ENCODE measurements at places on chromosomes 12 and 14.
A peak's percentile ranks its signal among the peaks of the same experiment; 100 is the strongest.

GRCh38 chr14:84065811-84066210 lies 1464.1 kb upstream of the FLRT2 start:
- H3K27ac ChIP-seq, result no peak overlapping the region
- H3K4me3 ChIP-seq, result no peak overlapping the region
- no peaks in the 10 kb centered on the region for H3K36me3 ChIP-seq

GRCh38 chr12:80776706-80777105 lies 60.0 kb downstream of the MYF5 start:
- H3K4me3 ChIP-seq, result no peak overlapping the region
- no peaks in the 10 kb centered on the region for H3K36me3 ChIP-seq
- H3K4me1 ChIP-seq, result peaks cover 3% of the 10 kb centered on the region
- no peaks in the 10 kb centered on the region for H3K27me3 ChIP-seq
- no peak overlapping the region for H3K27ac ChIP-seq

DNA sequence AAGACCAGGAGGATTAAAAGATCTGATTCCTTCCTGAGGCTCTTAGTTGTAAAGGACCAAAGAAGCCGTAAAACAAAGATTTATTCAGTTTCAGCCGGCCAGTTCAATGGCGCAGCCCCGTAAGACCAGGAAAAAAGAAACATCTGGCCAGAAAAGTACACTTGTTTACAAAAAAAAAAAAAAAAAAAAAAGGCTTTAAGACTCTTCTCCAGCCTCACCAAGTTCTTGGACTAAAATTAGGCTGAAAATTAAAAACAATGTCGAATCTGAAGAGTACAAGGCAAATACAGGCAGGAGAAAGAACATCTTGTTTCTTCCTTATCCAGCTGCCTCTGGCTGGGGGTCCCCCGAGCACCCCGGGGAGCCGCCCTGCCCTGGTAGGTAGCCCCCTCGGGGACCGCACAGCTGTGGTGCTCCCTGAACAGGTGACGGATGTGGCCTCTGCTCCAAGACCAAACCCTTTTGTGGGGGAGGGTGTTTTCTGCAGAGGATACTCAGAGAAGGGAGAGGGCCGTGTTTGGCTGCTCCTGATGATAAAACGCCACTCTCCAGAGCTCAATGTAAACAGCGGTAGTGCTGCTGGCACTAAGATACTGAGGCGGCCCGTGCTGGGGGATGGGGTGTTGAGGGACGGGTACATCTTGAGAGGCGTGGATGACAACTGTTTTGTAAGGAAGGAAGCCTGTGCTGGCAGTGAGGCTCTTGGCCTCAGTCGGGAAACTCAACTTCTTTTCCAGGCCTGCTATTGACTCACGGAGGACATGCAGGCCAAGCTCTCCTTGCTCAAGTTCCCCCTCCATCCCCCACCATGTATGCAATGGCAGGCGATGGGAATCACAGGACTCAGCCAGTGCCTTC lies 201.0 kb upstream of the DIO3 start:
- peaks cover 11% of the 10 kb centered on the region for H3K4me1 ChIP-seq
- peaks cover 21% of the 10 kb centered on the region for H3K27me3 ChIP-seq
- no peaks in the 10 kb centered on the region for H3K36me3 ChIP-seq
- DNase-seq, result no peak

GRCh38 chr12:74483057-74483456 lies 54.6 kb upstream of the ATXN7L3B start:
- DNase-seq, result no peak
- H3K27me3 ChIP-seq, result no peaks in the 10 kb centered on the region
- no peak overlapping the region for H3K4me3 ChIP-seq
- no peak overlapping the region for H3K27ac ChIP-seq
- no peaks in the 10 kb centered on the region for H3K36me3 ChIP-seq

DNA sequence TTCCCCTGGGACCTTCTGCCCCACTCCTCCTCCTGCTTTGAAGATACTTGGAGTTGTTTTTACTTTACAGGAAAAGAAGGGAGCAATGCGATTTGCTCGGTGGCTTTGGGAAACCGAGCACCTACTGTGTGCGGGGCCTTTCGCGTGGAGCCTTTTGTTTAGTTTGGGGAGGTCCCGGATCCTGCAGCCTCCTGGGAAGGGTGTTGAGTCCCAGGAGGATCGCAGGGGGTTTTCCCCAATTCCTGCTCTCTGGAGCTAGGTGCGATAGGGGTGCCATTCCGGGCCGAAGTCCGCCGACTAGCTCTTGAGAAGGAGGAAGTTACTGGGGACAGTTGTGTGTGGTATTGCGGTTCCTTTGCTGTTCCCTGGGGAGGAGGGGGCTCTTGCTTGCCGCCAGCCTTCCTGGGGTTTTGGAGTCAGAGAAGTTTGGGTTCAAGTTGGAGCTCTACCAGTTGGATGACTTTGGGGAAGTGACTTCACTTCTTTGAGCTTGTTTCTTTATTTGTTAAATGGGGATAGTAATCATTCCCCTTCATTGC lies 1.1 kb downstream of the BRI3BP start:
- peaks cover 23% of the 10 kb centered on the region for H3K4me1 ChIP-seq
- H3K27ac ChIP-seq, result peak overlapping the region; percentile 83
- no peaks in the 10 kb centered on the region for H3K27me3 ChIP-seq
- H3K4me3 ChIP-seq, result peak overlapping the region; percentile 93
- DNase-seq, result peak; percentile 17
- peaks cover 10% of the 10 kb centered on the region for H3K36me3 ChIP-seq

GRCh38 chr12:52257074-52257551 lies 17.3 kb upstream of the KRT86 start:
- H3K4me3 ChIP-seq, result no peak overlapping the region
- peaks cover 58% of the 10 kb centered on the region for H3K27me3 ChIP-seq
- no peaks in the 10 kb centered on the region for H3K36me3 ChIP-seq
- no peak overlapping the region for H3K27ac ChIP-seq

DNA sequence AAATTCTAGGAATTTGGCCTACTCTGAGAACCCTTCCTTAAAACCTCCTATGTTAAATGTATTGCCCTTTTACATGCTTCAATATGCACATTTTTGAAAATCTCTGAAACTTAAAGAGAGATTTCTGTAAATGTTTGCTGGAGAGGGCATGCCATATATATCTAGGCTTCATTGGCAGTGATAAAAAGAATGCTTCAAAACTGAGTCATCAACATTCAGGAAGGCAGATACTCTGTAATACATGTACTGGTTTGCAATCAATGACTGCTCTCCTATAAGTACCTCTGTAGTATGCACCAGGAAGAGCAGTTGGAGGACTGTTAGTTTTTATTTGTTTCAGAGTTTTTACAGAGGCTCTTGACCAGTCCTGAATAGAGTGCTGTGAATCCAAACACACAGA lies 739.9 kb downstream of the SLC16A7 start:
- no peaks in the 10 kb centered on the region for H3K4me1 ChIP-seq
- no peak for DNase-seq
- H3K36me3 ChIP-seq, result no peaks in the 10 kb centered on the region
- H3K27me3 ChIP-seq, result no peaks in the 10 kb centered on the region
- H3K4me3 ChIP-seq, result no peak overlapping the region
